ENCODE measurements at places on chromosomes 1 and 21.

GRCh38 chr1:171263901-171264300 lies 15.6 kb downstream of the FMO1 start:
- no peak for DNase-seq

- peak; percentile 40 for DNase-seq
Measured at GRCh38 chr21:26007951-26008498, 162.5 kb downstream of the APP start.

DNA sequence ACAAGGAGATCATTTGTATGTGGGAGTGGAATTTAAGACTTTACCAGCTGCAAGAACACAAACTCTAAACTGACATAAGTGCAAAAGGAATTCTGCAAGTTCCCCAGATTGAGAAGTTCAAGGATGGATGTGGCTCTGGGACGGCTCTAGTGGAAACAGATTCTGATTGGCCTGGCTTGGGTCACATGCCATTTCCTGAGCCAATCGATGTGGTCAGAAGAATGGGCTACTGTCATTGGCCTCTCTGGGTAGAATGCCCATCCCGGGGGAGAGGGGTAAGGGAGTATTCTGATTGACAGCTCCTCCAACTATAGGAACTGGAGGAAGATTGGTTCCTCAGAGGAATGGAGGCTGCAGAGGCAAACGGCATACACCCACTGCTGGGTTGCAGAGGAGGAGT lies 6.0 kb upstream of the IFNLR1 start:
- DNase-seq: no peak

DNA sequence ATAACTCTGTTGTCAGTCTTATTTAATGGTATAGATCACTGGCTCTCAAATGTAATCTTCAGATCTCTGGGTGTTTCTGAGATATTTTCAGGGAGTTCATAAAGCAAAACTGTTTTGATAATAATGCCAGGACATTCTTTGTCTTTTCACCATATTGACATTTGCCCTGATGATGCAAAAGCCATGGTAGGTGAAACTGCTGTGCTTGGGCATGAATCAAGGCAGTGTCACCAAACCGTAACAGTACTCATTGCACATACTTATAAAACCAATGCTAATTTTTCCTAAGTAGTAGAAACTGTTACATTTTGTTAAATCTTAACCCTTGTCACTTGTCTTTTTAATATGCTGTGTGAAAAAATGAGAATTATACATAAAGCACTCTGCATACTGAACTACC lies 76.0 kb downstream of the RPS6KC1 start:
- DNase-seq: no peak

GRCh38 chr1:18819203-18819602 lies 40.3 kb downstream of the TAS1R2 start:
- DNase-seq: no peak

DNA sequence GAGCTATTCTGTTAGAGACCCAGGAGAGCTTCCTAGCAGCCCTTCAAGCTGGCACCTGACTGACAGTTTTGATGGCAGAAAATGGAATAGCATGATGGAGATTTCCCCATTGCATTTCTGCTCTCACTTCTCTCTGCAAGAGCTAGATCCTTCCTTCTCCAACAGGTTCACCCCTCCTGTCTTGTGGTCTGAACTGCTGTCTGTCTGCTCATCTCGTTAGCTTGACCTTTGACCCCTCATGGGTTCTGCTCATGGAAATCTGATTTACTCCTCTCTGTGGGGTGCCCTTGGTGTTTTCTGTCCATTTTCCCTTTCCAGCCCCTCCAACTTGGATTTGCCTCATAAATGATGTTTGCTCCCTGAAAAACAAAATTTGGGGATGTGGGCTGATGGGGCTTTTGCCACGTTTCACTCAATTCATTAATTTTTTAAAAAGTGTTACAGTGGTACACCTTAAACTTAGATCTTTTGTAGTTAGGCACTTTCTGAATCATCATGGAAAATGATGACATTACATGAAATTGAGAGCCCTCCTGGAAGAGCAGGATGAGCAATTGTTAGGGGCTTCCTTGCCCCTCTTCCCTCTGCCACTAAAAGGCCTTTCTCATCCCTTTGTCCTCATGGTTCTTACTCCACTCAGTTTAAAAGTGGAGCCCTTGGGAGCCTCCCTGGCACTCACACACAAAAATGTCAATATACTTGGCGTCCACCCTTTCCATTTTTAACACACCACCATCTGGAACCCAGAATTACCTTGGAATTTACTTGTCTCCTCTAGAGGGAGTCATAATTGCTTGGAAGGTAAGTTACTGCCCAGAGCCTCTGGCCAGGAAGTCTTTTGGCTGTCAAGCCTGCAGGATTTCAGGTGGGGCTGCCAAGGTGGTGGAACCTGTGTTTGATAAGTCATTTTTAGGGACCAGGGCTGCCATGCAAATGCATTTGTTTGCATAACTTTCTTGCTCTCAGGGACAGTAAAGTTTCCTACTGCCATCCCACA lies 31.9 kb upstream of the IL19 start:
- no peak for DNase-seq

DNA sequence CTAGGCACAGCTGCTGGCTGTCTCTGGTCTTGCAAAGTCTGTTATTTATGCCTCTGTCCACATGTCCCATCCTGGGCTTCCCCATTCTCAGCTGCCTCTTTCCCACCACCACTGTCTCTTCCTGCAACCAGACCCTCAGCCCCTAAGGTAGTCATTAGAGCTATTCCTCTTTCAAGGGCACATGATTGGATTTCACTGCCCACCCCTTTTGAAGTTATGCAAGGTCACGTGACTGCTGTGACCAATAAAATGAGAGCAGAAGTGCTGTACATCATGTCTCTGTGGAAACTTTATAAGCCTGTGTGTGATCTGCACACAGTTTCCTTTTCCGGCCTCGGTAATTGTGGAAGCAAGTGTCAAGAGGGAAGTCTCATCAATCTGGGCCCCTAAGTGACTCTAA lies 136.6 kb upstream of the HMGB4 start:
- no peak for DNase-seq

DNA sequence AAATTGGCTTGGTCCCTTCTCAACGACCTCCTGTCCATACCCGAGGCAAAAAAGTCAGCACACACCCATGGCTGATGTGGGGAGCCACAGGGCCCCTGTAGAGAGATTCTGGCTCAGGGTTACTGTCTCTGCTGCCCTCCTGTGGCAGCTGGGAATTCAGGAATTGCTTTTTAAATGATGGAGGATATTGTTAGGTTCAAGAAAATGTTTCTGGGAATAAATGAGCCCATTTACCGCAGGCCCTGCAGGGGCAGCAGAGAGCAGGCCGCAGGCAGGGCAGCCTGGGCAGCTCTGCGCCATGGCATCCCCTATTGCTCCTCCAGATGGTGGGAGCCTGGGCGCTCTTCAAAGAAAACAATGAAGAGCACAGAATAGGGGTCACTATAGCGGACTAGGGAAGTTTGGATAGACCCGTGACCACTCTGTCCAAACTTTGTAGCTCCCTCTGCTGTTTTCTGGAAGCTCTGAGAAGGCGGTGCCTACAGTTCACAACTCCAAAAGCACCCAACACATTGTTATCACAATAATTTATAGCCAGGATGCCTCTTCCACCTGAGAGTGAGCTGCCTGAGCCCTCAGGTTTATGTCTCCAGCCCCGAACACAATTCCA lies 201.1 kb downstream of the BACH1 start:
- DNase-seq: no peak

- DNase-seq: no peak
Measured at GRCh38 chr1:94643819-94644218, 102.3 kb upstream of the F3 start.

DNA sequence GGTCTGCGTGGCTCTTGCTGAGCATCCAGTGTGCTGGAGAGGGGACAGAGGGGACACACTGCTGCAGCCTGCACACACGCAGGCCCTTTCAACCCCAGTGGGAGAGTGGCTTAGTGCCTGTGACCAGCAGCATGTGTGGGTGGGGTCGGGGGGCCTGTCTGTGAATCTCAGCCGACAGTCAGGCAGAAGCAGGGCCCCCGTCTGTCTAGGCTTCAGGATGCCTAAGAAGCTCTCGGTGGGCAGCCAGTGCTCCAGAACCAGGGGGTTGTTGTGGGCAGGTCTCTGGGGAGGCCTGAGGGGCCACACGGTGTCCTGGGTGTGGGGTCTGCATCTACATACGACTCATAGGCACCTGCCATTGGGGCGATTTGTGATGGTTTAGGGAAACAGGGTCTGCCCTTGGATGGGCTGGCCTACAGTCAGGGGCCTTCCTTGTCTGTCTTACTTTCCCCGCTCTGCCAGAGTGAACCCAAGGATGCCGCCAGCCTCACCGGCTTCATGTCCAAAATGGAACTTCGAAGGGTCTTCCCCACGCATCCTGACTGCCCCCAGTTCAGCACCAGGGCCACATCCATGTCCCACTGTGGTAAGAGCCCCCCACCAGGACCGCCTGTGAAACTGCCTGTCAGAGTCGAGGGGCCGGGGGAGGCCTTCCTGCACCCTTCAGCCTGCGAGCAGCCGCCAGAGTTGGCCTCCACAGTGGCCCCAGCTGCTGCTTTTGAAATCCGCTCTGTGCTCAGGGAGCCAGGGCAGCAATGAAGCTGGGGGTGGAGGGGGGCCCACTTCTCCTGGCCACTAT lies 1.6 kb downstream of the CCDC27 start:
- no peak for DNase-seq

DNA sequence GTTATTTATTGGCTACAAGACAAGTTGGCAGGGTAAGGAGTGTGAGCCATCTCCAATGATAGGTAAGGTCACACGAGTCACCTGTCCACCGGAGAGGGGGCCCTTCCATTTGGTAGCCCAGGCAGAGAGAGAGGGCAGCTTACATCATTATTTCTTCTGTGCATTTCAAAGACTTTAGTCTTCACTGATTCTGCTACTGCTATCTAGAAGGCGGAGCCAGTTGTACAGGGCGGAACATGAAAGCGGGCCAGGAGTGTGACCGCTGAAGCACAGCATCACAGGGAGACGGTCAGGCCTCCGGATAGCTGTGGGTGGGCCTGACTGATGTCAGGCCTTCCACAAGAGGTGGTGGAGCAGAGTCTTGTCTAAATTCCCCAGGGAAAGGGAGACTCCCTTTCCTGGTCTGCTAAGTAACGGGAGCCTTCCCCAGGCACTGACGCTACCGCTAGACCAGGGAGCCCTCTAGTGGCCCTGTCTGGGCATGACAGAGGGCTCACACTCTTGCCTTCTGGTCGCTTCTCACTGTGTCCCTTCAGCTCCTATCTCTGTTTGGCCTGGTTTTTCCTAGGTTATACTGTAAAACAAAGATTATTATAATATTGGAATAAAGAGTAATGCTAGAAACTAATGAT lies 36.7 kb downstream of the ZNF695 start:
- no peak for DNase-seq

DNA sequence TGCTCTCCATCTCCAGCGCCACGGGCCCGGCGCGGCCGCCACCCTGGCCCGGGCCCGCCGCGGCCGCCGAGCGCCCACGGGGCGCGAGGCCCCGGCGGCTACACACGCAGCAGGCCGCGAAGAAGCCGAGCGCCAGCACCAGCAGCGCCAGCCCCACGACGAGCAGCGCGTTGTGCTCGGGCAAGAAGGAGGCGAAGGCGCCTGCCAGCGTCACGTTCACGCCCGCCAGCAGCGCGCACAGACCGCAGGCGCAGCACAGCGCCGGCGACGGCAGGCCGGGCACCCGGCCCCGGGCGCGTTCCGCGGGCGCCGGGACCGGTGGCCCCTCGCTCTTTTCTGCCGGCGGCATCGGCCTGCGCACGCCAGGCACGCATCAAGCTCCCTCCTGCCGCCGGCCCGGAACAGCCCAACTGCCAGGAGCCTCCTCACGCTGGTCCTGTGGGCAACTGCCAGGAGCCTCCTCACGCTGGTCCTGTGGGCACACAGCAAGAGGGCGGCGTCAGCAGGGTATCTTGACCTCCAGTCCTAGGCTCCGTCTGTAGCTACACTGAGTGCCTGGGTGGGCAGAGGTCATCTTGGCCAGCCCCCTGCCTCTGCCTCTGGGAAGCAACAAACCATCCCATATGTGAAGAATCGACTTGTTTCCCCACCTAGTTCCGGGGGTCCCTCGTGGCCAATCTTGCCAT lies 18.1 kb downstream of the KNCN start:
- no peak for DNase-seq

DNA sequence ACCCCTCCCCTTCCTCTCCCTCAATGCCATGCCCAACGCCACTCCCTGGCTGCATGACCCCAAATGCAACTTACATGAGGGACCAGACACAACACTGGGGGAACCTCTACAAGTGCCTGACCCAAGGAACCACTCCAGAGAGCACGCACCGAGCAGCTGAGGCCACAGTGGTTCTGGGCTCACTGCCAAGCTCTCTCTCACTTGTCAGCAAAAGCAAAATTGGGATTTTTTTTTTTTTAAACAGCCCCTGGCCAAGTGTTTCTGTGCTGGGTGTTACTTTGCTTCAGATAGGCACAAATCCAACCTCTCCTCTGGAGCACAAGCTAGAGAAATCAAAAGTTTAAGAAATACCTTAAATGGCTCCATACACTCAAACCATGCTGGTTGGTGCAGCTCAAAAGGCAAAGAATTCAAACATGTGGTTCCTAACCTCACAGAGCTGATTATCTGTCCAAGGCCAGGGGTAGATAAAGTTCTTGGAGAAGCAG lies 363.0 kb downstream of the SETD4 start:
- DNase-seq: peak; percentile 3

GRCh38 chr1:224123136-224123535 lies 9.2 kb downstream of the FBXO28 start:
- DNase-seq: no peak

- DNase-seq: no peak
Measured at GRCh38 chr1:818618-819291, 105.0 kb upstream of the SAMD11 start.

DNA sequence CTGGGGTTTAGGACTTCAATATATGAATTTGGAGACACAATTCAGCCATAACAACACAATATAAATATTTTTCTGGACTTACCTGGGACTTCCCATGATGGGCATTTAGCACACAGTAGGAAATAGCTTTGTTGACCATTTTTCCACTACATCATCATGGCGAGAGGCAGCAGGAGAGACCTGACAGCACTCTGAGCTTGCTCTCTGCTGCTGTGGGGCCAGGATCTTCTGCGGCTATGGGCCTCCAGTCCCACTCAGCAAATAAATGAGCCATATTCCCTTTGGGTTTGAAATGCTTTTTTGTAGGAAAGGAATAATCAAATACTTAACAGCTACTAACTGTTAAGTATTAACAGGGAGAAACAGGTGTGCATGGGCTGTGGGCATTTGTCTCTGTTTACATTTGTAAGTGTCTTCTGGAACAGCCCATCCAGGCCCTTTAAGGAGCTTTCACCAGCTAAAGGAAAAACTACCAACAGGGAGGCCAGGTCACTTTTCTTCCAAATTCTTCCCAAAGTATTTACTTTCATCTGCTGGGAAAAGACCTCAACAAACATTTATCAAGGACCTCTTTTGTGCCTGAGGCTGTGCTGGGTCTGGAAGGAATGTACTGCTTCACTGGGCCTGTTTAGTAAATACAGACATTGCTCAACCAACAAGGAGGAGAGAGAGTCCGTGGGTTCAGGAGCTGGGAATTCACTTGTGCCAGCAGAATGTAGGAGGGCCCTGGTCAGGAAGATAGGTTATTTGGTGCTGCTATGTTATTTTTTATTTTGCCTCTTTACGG lies 133.2 kb downstream of the LRIG2 start:
- DNase-seq: no peak

DNA sequence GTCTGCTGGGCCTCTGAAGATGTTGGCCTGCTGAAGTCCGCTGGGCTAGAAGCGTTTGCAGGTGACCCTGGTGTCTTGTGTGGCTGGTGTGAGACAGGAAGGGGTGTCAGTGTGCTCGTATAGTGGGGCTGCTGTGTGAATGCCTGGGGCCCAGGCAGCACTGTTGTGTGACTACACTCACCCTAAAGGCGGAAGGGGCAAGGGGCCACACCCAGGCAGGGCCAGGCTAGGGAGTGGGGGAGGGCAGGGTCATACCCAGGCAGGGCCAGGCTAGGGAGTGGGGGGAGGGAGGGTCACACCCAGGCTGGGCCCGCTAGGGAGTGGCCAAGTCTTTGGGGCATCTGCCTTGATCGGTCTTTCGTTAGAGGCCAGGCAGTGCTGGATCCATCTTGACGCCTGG lies 25.0 kb downstream of the PDXK start:
- DNase-seq: no peak
